ENCODE measurements at places on chromosomes 7 and 10. TPM values are rescaled to one million over a fixed set of nuclear protein-coding genes. Genes with fewer than 3 reads are reported as not detected.
A peak's percentile ranks its signal among the peaks of the same experiment; 100 is the strongest.

DNA sequence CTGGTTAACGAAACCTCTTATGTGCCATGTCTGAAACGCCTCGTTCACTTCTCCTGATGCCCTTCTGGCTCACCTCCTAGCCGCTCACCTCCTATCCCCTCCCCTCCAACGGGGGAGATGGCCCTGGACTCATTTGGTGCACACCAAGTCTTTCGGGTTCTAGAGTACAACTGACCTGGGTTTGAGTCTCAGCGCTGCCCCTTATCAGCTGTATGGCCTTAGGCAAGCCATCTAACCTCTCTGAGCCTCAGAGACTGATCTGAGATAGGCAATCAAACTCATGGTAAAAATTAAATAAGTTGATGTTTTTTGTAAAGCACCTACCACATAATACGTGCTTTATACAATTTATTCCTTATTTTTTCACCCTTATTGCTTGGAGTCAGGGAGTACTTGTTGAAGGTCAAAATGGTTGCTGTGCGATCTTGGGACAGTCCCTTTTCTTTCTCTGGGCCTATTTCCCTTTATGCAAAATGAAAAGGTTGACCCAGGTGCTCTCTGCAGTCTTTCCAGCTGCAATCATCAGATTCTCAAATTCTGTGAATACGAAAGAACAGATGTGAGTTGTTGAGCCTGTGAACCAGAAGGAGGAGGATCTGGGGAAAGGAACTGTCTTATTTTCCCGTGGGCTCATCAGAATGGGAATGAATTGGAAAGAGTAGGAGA is 31.2 kb upstream of the PLEKHA1 start:
- DNase-seq = no peak

- DNase-seq = no peak
Observed at GRCh38 chr10:8438603-8439002, 384.1 kb downstream of the GATA3 start.

Gene GJD4
- total RNA-seq = not detected

Gene C10orf53
- not detected for total RNA-seq

DNA sequence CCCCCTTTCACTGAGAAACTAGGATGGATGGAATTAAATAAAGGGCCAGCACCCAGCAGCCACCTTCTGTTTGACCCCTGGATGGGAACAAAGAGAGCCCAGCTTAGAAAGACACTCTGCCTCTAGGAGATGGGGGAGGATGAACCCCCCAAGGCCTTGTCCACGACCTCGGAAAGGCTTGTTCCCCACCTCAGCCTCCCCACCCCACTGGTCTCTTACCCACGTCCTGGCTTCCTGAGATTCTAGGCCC is 9.7 kb downstream of the ITPRIP start:
- DNase-seq = no peak

DNA sequence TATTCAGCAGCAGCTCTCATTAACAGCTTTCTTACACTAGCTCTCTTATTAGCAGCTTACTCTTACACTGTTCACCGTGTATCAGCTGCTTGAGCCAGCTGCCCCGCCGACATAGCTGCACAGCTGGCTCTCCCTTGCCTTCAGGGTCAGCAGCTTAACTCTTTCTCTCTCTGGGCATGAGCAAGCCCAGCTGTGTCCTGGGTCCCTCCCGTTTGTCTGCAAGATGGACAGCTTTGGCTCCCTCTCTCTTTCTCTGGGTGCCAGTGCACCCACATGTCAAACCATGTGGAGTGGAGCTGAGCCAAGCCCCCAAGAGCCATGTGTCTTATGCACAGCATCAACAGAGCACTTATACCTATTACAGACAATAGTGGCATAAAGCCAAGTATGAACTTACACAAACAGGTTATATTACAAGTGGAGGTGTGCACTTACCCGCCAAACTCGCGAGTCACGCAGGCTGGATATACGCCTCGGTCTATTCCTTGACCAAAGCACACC is 35.7 kb upstream of the MTPAP start:
- peak; percentile 30 for DNase-seq

GRCh38 chr10:80530251-80530650 is 7.5 kb upstream of the SH2D4B start:
- DNase-seq = peak; percentile 73

Gene TMEM229A
- not detected for total RNA-seq

DNA sequence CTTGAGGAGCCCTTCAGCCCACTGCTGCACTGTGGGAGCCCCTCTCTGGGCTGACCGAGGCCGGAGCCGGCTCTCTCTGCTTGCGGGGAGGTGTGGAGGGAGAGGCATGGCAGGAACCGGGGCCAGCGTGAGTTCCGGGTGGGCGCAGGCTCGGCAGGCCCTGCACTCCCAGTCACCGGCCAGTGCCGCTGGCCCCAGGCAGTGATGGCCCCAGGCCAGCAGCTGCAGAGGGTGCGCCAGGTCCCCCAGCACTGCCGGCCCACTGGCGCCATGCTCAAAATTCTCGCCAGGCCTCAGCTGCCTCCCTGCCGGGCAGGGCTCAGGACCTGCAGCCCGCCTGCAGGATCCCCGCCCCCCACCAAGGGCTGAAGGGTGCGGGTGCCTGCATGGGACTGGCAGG is 128.4 kb upstream of the STARD3NL start:
- no peak for DNase-seq
